ENCODE measurements at places on chromosomes 4 and X.

- DNase-seq = peak; percentile 34
Measured at GRCh38 chrX:40543661-40544328, 37.0 kb upstream of the ATP6AP2 start.

GRCh38 chr4:7928711-7929110 is 10.9 kb downstream of the AFAP1 start:
- DNase-seq = no peak

- DNase-seq = peak; percentile 59
Measured at GRCh38 chrX:22392133-22392948, 119.6 kb downstream of the CBLL2 start.

GRCh38 chrX:21963731-21964405 is 23.4 kb downstream of the SMS start:
- DNase-seq = no peak

DNA sequence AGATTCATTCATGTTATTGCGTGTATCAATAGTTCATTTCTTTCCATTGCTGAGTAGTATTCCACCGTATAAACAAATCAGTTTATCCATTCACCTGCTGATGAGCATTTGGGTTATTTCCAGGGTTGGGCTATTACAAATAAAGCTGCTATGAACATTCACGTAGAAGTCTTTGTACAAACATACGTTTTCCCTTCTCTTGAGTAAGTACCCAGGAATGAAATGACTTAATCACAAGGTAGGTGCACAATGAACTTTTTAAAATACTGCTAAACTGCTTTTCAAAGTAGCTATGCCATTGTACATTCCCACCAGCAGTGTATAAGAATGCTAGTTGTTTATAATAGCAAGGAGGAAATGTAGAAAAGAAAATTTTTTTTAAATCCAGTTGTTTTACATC is 35.9 kb downstream of the SYTL4 start:
- no peak for DNase-seq

- peak; percentile 20 for DNase-seq
Measured at GRCh38 chrX:38991656-38992440, 190.6 kb downstream of the MID1IP1 start.

DNA sequence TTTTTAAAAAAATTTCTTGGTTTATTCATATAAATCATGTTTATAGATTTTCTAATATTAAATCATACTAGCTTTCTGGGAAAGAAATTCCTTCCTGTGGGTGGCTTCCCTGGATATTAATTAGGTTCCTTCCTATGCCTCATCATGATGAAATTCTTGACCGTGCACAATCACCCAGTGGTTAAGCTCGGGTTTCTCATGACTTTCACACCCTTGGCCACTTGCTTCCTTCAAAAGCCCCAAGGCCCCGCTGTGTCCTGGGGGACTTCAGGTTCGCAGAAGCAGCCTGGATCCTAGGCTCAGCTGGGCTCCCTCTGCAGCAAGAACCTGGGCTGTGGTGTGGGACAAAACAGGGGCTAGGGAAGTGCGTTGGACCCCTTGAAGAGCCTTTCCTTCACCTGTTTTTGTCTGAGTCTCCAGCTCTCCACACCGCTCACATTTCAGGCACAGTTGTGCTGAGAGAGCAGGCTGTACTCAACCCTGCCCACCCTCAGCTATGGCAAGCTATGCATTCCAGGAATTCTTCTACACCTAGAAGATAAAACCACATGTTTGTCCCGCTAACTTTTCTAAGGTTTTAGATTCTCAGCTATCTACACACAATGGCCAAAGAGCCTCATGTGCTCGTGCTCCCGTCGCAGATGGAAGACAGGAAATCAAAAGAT is 48.9 kb upstream of the TMSB15B start:
- peak; percentile 42 for DNase-seq

DNA sequence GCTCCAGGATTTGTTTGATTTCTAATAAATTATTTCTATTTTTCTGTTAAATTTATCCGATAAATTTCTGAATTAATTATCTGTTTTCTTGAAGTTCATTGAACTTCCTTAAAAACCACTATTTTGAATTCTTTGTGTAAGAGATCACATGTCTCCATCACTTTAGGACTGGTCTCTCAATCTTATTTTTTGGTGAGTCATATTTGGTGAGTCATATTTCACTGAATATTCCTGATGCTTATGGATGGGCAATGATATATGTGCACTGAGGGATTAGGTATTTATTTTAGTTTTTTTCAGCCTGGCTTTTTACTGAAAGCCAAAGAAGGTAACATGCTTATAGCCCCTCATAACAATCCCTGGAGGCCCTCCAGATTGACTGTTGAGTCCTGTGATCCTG is 48.5 kb upstream of the IL15 start:
- peak; percentile 85 for DNase-seq

DNA sequence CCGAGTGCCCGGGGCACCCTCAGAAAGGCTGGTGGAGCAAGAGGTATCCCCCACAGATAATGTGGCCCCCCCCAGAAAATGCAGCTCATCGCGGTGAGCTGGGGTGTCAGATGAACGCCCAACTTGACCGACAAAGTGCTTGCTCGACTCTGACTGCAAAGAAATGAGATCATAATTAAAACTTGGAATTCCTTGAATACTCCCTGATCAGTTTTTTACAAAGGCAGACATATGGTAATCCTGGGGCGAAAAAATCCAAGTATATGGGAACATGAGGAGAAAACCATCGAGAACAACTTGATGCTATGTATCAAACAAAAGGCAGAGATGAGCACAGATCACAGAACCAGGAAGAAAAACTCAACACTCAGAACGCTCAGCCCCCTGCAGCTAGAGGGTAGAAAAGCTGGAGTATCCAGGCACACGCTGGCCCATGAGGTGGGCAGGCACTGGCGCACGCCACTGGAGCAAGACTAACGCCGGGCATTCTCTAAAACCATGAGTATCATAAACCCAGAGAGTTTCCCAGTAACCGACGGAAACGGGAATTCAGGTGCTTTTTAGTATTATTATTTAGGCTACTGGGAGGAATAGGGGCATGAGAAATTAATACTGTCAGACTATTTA is 127.3 kb downstream of the AFAP1 start:
- DNase-seq = no peak
